ENCODE measurements at places on chromosomes 13 and 19. TPM values are rescaled to one million over a fixed set of nuclear protein-coding genes. Genes with fewer than 3 reads are reported as not detected.
A peak's percentile ranks its signal among the peaks of the same experiment; 100 is the strongest.

GRCh38 chr19:51904331-51905165, at the start of gene ZNF649:
ZNF649 (minus strand) TSS chr19:51905017; CDS start chr19:51900107, 4,910 bp downstream.
- peak; percentile 44 for DNase-seq

DNA sequence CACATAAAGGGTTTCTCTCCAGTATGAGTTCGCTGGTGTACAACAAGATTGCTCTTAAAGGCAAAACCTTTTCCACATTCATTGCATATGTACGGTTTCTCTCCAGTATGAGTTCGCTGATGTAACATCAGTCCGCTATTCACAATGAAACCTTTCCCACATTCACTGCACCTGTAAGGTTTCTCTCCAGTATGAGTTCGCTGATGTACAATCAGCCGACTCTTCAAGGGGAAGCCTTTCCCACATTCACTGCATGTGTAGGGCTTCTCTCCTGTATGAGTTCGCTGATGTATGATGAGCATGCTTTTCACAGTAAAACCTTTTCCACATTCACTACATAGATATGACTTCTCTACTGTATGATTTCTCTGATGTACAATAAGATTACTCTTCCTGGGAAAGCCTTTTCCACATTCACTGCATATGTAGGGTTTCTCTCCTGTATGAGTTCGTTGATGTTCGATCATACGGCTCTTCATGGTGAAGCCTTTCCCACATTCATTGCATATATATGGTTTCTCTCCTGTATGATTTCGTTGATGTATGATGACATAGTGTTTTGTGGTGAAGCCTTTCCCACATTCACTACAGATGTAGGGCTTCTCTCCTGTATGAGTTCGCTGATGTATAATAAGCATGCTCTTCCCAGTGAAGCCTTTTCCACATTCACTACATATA, 6.0 kb upstream of the ZNF614 start:
- DNase-seq, result no peak

- DNase-seq, result no peak
Measured at GRCh38 chr13:76331943-76332712, 554.1 kb downstream of the KCTD12 start.

DNA sequence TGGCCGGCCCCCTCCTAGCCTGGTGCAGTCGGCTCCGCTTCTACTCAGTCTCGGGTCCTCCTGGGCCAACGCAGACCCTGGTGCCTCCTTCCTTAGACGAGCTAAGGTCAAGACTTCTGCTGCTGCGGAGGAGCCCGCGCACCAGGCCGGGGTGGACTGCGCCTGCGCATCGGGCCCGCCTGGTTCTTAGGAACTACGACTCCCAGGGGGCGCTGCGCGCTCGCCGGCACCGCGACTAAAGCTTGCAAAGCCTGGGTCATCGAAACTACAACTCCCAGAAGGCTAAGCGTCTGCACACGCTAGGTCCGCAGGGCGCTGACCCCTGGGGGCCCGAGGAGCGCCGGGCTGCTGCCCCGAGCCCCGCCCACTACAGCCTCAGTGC, at the start of gene ZNF835:
Gene ZNF835, minus strand, starts transcription at position 145 of the 382 bp plus-strand sequence. CDS start 6,559 bp downstream, outside the sequence.
- DNase-seq, result no peak

DNA sequence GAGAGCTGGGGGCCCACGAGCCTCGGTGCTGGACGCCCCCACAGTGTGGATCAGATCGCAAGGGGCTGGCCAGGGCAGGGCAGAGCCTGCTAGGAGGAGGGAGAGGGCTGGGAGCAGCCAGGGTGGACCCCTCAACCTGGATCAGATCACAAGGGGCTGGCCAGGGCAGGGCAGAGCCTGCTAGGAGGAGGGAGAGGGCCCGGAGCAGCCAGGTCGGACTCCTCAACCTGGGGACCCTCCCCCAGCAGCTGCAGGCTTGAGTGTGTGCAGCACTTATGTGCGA, 126.6 kb downstream of the KDM4B start:
- no peak for DNase-seq

- DNase-seq, result no peak
Measured at GRCh38 chr13:51523082-51523518, 61.2 kb upstream of the WDFY2 start.

- no peak for DNase-seq
Measured at GRCh38 chr19:49475995-49476880, 2.2 kb downstream of the FLT3LG start.

DNA sequence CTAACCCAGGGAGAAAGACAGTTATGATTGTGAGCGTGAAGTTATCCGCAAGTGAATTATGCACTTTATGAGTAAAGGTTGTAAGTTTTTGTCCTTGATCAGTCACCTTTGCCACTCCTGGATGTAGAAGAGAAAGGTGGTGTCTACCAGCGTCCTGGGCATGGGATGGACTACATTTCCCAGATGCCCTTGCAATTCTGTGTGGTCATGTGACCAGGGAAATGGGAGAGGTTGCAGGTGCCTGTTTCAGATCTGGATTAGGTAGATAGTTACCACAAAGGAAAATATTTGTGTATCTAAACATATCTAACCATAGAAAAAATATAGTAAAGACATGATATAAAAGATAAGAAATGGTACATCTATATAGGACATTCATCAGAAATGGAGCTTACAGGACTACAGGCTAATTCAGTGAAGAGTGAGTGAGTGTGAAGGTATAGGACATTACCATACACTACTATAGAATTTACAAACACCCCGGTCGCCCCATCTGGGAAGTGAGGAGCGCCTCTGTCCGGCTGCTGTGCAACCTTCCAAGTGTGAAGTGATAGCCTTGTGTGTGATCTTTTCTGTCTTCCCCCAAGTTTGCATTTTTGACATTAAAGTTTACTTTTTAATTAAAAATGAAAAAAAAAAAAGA, 51.6 kb upstream of the CACNA1A start:
- no peak for DNase-seq

GRCh38 chr13:47858042-47859025, 142.7 kb downstream of the SUCLA2 start:
- DNase-seq, result no peak

GRCh38 chr19:4370418-4371041, 27.2 kb downstream of the MPND start:
- DNase-seq, result no peak

DNA sequence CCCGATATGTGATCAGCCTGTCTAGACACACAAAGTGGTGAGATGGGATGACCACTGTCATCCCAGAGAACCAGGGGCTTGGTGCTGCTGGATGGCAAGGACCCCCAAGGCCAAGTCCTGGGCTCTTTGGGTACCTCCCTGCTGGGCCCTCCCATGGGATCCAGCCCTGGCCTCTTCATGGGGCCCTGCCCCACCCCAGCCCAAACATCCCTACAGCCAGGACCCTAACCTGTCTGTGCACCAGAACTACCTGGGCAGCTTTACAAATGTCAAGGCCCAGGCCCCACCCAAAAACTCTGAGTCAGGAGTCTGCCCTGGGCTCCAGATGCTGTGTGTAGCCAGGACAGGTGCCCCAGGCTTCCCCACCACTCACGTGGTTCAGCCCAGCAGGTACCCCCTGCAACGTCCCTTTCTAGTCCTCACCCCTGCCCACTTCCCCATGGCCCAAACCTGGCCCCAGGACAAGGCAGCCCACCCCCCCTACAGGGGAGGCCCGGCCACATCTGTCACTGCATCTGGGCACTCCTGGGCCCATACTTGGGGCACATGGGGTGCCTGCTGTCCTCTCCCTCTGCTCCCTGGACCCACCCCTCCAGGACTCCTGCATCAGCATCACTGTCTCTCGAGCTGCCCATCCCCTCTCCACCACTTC, 233.5 kb downstream of the TUBA3C start:
- DNase-seq, result no peak

GRCh38 chr19:51143486-51143885, 1.4 kb downstream of the SIGLEC7 start:
- DNase-seq, result no peak

DNA sequence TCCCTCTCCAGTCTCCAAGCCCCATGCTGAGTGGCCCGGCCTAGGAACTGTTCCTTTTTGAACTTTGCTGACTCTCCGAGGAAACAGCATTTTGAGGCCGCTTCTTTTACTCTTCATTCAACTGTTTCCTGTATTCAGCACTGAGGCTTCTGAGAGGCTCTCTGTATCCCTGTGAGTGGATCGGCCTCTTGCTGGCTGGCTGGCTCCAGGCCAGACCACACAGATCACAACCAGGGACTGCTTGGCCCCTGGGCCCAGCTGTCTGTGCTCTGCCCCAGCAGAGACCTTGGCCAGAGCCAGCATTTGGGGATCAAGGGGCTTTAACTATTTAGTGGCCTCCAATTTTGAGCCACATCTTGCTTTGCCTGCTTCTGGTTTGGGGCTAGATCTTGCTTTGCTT, 75.6 kb upstream of the KL start:
- no peak for DNase-seq

DNA sequence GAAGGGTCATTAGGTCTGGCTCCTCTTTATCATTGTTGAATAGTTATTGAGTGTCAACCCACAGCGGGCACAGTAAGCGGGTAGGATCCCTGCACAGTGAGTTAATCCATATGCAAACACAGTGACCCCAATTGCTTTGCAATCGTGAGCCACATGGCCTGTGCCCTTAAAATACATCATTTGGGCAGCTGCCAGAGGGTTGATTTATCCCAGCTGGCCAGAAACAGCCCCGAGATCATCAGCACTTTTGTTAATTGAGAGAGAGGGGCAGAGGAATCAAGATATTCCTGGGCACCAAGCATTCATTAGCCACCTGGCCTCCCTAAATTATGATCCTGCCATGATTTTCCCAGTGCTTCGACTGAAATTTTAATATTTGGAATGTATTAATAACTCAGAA, 9.8 kb upstream of the CNMD start:
- DNase-seq, result no peak

GRCh38 chr19:35066691-35067563, 25.4 kb downstream of the HPN start:
- DNase-seq, result no peak

DNA sequence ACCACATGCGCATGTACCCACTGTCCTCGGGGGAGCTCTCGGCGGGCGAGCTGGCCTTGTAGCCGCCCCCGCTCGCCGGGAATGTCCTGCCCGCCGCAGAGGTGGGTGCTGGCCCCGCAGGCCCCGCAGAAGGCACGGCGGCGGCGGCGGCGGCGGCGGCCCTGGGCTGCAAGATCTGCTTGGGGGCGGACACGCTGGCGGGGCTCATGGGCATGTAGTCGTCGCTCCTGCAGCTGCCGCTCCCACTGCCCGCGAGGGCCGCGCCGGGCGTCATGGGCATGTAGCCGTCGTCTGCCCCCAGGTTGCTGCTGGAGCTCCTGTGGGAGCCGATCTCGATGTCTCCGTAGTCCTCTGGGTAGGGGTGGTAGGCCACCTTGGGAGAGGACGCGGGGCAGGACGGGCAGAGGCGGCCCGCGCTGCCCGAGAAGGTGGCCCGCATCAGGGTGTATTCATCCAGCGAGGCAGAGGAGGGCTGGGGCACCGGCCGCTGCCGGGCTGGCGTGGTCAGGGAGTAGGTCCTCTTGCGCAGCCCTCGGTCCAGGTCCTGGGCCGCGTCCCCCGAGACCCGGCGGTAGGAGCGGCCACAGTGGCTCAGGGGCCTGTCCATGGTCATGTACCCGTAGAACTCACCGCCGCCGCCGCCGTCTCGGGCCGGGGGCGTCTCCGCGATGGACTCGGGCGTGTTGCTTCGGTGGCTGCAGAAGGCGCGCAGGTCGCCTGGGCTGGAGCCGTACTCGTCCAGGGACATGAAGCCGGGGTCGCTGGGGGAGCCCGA, 2.4 kb downstream of the IRS2 start:
- no peak for DNase-seq

DNA sequence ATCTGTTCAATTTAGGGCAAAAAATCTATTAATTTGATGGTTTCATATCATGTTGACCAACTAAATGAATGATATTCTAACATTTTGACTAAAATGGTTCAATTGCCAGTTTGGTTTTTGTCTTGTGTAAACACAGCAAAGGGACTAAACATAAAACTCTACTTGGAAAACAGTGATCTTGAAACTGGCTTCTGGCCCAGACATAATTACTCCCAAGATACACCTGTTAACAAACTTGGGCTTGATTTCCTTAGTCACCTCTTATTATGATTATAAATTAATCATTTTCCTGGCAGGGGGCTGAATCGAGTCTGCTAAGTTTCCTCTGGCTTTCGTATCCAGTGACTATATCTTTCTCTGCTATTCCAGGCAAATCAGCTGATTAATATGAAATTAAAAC, 78.0 kb upstream of the OXGR1 start:
- DNase-seq, result no peak

DNA sequence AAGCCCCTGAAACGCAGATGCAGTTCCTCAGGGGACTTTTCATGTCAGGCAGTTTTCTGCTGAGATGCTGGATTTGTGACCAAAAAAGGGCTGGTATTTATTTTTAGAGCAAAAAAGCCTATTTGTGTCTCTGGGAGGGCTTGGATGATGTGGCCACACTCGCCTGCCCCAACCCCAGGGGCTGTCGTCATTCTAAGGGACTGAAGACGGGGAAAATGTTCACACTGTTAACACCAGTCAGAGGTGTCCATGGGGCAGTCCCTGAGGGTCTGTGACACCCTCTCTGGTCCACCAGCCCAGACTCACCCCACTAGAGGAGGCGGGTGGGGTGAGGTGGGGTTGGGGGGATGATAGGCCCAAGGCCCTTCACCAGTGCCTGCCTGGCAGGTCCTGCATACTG, 15.9 kb upstream of the EPHX3 start:
- DNase-seq, result no peak

DNA sequence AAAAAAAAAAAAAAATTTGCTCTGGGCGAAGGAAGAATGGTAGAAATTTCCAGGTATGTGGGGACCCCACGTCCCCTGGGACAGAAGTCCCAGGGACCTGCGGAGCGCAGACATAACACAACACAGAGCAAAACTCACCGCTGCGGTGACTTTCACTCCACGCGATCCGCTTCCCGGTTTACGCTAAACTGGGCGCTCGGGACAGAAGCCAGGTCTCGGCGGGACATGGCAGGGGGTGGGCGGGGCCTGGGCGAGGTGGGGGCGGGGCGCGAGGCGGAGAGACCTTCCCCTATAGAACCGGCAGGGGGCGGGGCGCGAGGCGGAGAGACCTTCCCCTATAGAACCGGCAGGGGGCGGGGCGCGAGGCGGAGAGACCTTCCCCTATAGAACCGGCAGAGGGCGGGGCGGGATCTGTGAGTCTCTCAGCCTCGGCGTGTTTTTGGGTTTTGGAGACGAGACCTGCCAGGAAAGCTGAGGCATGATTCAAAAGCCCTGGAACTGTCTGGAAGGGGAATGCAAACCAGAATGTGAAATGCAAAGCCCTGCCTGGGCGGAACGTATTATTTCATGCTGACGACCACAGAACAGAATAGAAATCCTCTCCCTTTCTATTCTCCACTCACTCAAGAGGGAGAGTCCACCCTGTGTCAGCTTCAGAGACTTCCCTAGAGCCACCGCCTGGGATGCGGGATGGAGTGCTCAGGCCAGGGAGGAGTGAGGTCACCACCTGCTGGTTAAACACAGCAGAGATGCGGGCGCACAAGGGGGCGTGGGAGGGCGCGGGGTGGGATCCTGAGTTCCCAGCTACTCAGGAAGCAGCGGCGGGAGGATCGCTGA, 20.2 kb upstream of the ERVV-1 start:
- DNase-seq, result no peak

GRCh38 chr19:40213251-40213829, 4.8 kb downstream of the TTC9B start:
- DNase-seq, result no peak

The CFAP97D2 gene
- not detected for total RNA-seq

The NLRP9 gene
- total RNA-seq, result not detected

The BRME1 gene
- total RNA-seq, result 0.58 TPM

The ATP1A3 gene
- total RNA-seq, result 0.36 TPM

The PLK5 gene
- not detected for total RNA-seq

The ARHGAP35 gene
- 19.4 TPM for total RNA-seq

The PRSS57 gene
- not detected for total RNA-seq

The ZNF584 gene
- 5.3 TPM for total RNA-seq

The KLK7 gene
- total RNA-seq, result 9.3 TPM

The NPAS1 gene
- total RNA-seq, result 0.63 TPM

The PDX1 gene
- not detected for total RNA-seq
